Lower lobe of right lung (tissue), 2 donors: ENCODE measurements at places on chromosomes 2 and 18. TPM values are rescaled to one million over a fixed set of nuclear protein-coding genes. Genes with fewer than 3 reads are reported as not detected.

The GALNT3 gene
- total RNA-seq: 27.8 TPM

The PIKFYVE gene
- total RNA-seq: 27.8 TPM

The THSD7B gene
- 0.38 TPM for total RNA-seq

The RAB27B gene
- 20.1 TPM for total RNA-seq

The SAG gene
- total RNA-seq: not detected

The FAM110C gene
- total RNA-seq: 3.6 TPM

The ATG9A gene
- 45.7 TPM for total RNA-seq

The FBXO48 gene
- 2.3 TPM for total RNA-seq

The PLEKHM3 gene
- total RNA-seq: 25.8 TPM

The FEV gene
- not detected for total RNA-seq

The MATN3 gene
- 8.1 TPM for total RNA-seq

The LINC00305 gene
- not detected for total RNA-seq

The SCYGR4 gene
- not detected for total RNA-seq

The TUBA4B gene
- total RNA-seq: 3.5 TPM

The IL36A gene
- total RNA-seq: not detected

The IL1B gene
- 17.5 TPM for total RNA-seq

The INPP5D gene
- total RNA-seq: 32.0 TPM

The ACADL gene
- total RNA-seq: 45.4 TPM

The SNTG2 gene
- 1.4 TPM for total RNA-seq

The UGT1A6 gene
- 2.3 TPM for total RNA-seq
